ENCODE measurements at places on chromosomes 12 and 14. TPM values are rescaled to one million over a fixed set of nuclear protein-coding genes. Genes with fewer than 3 reads are reported as not detected.

DNA sequence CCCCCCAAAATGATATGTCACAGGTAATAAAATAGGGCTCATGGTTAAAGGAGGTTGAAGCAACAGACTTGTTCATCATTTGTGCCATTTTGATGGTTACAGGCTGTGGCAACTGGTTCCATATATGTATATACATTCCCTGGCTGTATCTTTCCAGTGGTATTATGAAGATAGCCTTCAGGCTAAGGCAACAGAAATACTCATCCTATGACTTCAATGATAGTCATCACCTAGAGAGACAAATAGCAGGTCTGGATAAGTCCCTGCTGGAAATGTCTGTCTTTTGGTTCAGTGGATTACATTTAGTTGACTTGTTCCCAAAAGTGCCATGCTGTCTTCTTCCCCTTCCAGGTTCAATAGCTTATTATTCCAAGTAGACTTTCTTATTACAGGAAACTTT is 997.4 kb downstream of the FLRT2 start:
- no peaks in the 10 kb centered on the region for H3K4me1 ChIP-seq
- H3K27ac ChIP-seq: no peak overlapping the region
- H3K36me3 ChIP-seq: no peaks in the 10 kb centered on the region

DNA sequence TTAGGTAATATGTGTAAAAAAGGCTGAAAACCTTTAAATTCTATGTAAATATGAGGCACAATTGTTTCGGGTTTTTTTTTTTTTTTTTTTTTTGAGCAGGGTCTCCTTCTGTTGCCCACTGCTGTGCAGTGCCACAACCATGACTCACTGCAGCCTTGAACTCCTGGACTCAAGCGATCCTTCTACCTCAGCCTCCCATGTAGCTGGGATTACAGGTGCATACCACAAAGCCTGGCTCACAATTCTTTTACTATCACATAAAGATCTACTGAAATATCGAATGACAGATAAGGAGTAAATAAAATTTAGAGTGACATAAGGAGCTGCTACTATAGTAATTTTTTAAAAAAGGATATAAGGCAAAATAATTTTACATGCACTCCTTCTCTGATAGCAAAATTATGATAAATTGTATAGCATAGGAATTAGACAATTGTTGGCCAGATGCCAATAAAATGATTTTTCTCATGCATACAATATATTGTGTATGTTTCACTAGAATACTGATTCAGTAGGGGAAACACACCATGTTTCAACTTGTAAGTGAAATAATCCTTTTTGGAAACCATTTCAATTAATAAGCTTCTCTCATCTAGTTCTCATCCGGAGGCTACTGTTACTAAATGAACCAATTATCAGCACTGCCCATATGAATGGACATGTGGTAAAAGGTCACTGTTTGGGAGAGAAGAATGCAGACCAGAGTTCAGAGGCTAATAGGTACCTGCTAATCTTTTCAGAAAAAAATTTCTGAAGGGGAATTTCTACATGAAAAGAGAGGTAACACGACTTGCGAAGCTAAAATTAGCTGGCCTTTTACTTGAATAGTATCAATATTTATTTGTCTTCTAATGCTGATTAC is 108.4 kb downstream of the PPP1R12A start:
- no peak for DNase-seq
- peaks cover 5% of the 10 kb centered on the region for H3K4me1 ChIP-seq
- no peak overlapping the region for H3K27ac ChIP-seq
- H3K27me3 ChIP-seq: no peaks in the 10 kb centered on the region
- H3K36me3 ChIP-seq: peaks cover 23% of the 10 kb centered on the region

Gene LHX5
- not detected for polyA plus RNA-seq

Gene SLC8A3
- not detected for polyA plus RNA-seq

- no peak overlapping the region for H3K27ac ChIP-seq
- H3K4me3 ChIP-seq: no peak overlapping the region
- DNase-seq: no peak
- H3K4me1 ChIP-seq: no peaks in the 10 kb centered on the region
- H3K36me3 ChIP-seq: peaks cover 7% of the 10 kb centered on the region
These were observed 16.4 kb upstream of the CNIH1 start for GRCh38 chr14:54457609-54457996.

Gene AVPR1A
- not detected for polyA plus RNA-seq

Gene KRT77
- polyA plus RNA-seq: not detected

- H3K27me3 ChIP-seq: no peaks in the 10 kb centered on the region
- no peak overlapping the region for H3K4me3 ChIP-seq
- no peaks in the 10 kb centered on the region for H3K36me3 ChIP-seq
- DNase-seq: no peak
- H3K27ac ChIP-seq: no peak overlapping the region
These were observed 151.5 kb upstream of the PRICKLE1 start for GRCh38 chr12:42741091-42741490.

Gene DEPDC4
- 0.62 TPM for polyA plus RNA-seq

- H3K27me3 ChIP-seq: no peaks in the 10 kb centered on the region
- peak overlapping the region; percentile 87 for H3K27ac ChIP-seq
These were observed 2.4 kb downstream of the NCOR2 start for GRCh38 chr12:124564971-124565491.

Gene SUSD6
- polyA plus RNA-seq: 22.8 TPM

Gene PEBP1
- polyA plus RNA-seq: 308 TPM

Gene GLS2
- 0.95 TPM for polyA plus RNA-seq

- H3K36me3 ChIP-seq: no peaks in the 10 kb centered on the region
- DNase-seq: no peak
- H3K4me1 ChIP-seq: no peaks in the 10 kb centered on the region
- H3K27me3 ChIP-seq: no peaks in the 10 kb centered on the region
- no peak overlapping the region for H3K4me3 ChIP-seq
- H3K27ac ChIP-seq: no peak overlapping the region
These were observed 116.8 kb upstream of the PRICKLE1 start for GRCh38 chr12:42706321-42706720.

DNA sequence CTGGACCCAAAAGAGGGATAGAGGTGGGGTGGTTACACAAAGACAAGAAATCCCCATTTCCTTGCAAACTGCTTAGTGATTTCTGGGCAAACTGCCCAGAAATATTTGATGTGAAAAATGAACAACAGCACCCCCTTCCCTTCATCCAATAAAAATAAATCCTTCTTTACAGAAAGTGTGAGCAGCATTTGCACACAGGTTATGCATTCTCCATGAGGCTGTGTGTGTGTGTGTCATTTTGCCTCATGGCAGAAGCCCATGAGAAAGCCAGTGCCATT is 17.2 kb upstream of the NRXN3 start:
- no peaks in the 10 kb centered on the region for H3K4me1 ChIP-seq
- no peaks in the 10 kb centered on the region for H3K36me3 ChIP-seq
- peaks cover 30% of the 10 kb centered on the region for H3K27me3 ChIP-seq
- H3K27ac ChIP-seq: no peak overlapping the region
- no peak overlapping the region for H3K4me3 ChIP-seq

DNA sequence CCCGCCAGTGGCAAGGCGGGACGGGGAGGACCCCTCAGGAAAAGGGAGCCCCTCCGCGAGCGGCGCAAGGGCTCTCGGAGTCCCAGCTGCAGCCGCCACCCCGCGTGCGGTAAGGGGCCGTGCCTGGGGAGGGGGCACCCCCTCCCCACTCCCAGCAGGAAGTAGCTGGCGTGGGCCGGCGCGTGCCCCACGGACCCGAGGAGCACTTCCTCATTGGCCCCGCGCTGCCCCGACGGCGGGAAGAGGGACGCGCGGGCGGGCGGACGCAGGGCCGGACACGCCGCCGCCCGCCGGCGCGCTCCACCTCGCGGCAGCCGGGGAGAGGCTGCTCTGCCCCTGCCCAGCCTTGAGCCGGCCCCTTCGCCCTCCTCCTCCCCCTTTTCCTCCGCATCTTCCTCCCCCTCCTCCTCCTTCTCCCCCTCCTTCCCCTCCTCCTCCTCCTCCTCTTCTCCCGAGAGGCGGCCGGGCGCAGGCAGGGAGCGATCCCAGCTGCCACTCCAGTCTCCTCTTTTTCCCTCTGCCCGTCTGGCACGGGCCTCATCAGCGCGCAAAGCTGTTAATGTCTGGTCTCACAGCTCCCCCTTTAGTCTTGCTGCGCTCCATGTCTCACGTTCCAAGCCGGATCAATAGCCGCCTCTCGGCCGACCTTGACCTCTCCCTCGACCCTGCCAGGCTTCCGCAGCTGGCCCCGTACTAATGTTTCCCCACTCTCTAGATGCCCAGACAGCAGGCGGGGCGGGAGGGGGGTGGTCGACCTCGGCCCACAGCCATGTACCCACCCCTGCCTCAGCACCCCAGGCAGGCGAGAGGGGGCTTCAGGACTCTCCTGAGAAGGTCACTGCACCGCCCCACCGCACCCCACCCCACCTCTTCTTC is 2.6 kb upstream of the BCL11B start:
- H3K4me1 ChIP-seq: peaks cover 27% of the 10 kb centered on the region
- no peak overlapping the region for H3K27ac ChIP-seq
- H3K4me3 ChIP-seq: peak overlapping the region; percentile 64
- H3K27me3 ChIP-seq: peaks cover 69% of the 10 kb centered on the region
- H3K36me3 ChIP-seq: no peaks in the 10 kb centered on the region

DNA sequence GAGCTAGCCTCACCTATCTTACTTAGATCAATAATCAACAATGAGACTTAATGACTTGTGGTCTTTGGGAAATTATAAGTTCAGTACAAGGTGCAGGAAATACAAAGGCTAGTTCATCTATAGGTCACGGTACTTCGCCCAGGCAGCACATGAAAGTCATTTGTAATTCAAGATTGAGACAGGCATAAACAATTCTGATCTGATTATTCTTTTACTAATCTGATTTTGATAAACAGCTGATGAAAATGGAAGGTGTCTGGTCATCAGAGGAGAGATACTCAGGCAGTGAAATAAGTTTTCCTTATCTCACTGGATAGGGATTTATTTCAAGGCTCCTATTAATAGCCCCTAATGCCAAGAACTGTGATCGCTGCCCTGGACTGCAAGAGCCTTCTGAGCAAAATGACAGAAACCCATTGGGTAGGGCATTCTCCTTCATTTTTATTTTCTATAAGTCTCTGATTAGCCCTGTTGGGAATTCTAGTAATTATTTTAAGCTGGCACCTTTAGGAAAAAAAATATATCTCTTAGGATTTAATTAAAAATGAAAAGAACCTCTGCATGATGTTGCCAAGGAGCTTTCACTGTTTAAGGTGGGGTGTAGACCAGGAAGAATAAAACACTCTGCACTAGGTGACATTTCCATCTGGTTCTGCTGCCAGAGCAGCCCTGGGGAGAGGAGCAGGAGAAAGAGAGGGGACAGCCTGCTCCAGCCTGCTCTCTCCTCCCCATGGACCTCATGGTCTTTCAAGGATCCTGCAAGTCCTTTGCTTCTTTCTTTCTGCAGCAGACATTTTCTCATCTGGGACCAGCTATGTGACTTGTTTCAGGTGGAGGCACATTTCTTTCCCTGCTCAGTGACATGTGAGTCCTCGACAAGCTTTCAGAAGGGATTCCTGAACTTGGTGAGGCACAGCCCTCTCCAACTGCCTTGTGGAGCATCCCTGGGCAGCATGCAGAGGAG is 44.8 kb downstream of the SSPN start:
- DNase-seq: no peak
- H3K27ac ChIP-seq: no peak overlapping the region
- no peak overlapping the region for H3K4me3 ChIP-seq
- peaks cover 23% of the 10 kb centered on the region for H3K27me3 ChIP-seq
- H3K36me3 ChIP-seq: no peaks in the 10 kb centered on the region
- H3K4me1 ChIP-seq: no peaks in the 10 kb centered on the region

Gene FAM90A1
- polyA plus RNA-seq: not detected

DNA sequence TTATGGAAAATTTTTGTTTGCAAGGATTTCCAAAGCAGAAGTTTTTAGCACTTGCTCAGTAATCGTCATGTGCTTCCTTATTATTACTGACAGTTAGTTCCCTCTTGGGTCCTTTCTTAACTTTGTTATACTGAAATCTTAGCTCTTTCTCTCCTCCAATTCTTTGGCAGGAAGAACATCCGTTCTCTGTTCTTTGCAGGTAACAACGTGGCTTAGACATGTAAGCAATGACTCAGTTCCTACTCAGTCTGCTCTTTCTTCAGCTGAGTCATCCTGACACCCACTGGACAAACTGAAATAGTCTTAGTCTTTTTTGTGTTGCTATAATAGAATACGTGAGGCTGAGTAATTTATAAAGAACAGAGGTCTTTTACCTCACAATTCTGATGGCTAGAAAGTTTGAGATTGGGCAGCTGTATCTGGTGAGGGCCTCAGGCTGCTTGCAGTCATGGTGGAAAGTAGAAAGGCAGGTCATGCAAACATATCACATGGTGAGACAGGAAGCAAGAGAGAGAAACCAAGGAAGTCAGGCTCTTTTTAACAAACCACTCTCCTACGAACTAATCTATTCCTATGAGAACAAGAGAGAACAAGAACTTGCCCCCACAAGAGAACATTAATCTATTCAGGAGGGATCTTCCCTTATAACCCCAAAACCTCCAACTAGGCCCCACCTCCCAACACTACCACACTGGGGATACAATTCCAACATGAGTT is 49.2 kb downstream of the TESPA1 start:
- H3K27me3 ChIP-seq: no peaks in the 10 kb centered on the region
- no peak overlapping the region for H3K4me3 ChIP-seq
- peaks cover 8% of the 10 kb centered on the region for H3K36me3 ChIP-seq
- no peak for DNase-seq
- peaks cover 7% of the 10 kb centered on the region for H3K4me1 ChIP-seq
- no peak overlapping the region for H3K27ac ChIP-seq

Gene SLC6A12
- polyA plus RNA-seq: not detected

Data from naive B cell (primary cell).